ENCODE measurements at places on chromosomes 13 and 19.

GRCh38 chr19:11093689-11094238 lies 4.5 kb downstream of the LDLR start:
- no peak for DNase-seq

- DNase-seq, result no peak
These were observed 124.9 kb downstream of the KCNRG start for GRCh38 chr13:50140153-50140552.

GRCh38 chr13:110478405-110479214 lies 82.9 kb downstream of the RAB20 start:
- no peak for DNase-seq

DNA sequence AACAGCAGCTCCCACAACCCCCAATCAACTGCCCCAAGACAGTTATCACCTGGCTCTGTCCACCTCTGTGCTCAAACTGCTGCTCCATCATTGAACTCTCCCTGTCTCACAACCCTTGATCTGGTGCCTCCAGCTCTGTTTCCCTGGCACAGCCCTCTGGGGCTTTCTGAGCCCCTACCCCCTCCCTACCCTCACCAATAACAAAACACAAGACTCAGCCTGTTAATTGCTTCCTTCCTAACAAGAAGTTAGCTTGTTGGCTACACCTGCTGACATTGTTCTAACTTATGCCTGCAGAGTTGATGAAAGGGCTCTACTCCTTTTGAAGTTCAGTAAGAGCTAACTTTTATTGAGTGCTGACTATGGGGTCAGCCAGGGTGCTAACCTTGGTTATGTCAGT lies 99.4 kb upstream of the FNDC3A start:
- no peak for DNase-seq

DNA sequence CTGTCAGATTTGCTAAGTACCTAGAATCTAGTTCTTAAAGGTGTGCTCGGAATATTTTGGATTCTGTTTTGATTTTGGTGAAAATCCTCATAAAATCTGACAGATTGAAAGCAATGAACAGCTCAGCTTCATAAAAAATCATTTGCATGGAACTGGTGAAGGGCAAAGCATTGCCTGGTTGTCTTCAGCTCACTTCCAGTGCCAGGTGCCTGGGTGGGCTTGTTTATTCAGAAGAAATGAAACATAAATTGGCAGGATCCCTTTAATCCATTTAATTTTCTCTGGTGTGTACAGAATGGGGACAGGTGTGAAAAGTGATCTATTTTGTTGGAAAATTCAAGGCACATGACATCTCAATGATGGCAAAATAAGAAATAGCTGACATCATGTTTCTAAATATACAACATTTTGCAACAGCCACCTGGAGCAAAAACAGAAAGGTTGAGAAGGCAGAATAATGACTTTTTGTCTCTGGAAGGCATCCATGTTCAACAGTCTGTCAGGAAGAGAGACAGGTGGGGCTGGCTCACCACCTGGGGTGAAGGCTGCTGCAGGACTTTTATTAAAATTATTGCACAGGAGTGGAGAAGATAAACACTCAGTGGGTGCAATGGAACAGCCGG lies 52.2 kb downstream of the RFC3 start:
- no peak for DNase-seq

DNA sequence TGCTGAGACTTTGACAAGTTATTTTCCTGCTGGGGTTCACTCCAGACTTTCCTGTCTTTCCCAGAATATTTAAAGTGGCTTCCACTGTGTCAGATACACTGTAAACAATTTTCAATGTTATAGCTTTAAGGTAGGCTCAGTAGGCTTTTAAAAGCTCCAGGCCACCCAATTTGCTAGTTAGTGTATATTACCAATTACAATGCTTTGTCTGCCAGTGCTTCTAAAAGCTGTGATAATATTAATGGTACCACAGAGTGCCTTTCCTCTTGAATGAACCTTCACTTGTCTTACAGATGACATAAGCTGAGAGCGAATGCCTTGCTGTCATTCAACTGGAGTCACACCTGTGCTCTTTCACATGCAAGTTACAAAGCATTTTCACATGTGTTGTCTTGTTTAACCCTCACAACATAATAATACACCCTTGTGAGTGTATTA lies 239.7 kb upstream of the HTR2A start:
- DNase-seq, result no peak

DNA sequence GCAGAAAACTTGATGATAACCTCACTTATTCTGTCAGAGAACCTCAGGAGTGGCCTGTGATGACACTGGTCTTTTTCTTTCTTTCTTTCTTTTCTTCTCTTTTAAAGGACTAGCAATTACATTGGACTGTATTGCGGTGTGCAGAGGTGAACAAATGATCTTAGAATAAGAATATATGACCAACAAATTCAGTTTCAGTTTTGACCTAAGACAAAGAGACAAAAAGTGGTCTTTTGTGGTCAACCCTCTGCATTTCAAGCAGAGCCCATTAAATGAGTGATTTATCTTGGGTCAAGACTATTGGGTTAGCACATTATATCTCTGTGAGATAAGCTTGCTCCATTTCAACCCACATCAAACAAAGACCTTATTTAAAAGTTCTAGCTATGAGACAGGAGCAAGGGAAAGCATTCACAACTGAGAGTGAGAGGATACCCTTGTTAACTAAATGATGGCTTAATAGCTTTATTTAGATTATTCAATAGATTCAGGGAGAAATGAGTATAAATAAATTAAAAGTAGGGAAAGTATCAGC lies 644.4 kb downstream of the PCDH9 start:
- no peak for DNase-seq
